ENCODE measurements at places on chromosomes 11 and 22.

- peak; percentile 61 for DNase-seq
Observed at GRCh38 chr22:37282385-37282677, at the start of gene CYTH4. TSS of gene CYTH4 (plus strand) at chr22:37282508. CDS start at chr22:37282570, 62 bp downstream.

GRCh38 chr11:60970369-60970774 lies 1.1 kb upstream of the CD6 start:
- DNase-seq = peak; percentile 77

DNA sequence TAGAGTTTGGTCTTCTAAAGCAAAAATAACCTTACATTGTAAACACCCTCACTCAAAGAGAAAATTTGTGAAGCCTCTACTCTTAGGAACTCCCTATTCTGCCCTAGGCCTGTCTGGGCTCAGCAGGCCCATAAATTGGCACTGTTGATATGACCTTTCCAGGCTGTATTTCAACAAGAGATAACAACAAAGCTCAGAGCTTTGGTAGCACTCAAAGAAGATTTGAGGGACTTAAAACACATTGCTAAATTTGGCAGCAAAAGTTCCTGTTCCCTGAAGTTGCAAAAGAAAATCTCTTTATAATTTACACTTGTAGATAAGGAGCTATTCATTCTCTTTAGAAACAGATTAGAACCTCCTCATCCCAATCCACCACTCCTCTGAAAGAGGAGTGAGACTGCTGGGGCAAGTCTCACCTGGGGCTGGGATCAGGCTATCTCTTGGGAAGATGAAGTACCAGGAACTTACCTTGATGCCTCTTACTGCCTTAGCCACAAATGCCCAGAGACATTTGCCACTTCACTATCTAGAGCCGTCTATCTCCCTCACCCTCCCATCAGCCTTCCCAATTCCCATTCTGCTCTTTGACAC lies 110.4 kb upstream of the AKIP1 start:
- no peak for DNase-seq

DNA sequence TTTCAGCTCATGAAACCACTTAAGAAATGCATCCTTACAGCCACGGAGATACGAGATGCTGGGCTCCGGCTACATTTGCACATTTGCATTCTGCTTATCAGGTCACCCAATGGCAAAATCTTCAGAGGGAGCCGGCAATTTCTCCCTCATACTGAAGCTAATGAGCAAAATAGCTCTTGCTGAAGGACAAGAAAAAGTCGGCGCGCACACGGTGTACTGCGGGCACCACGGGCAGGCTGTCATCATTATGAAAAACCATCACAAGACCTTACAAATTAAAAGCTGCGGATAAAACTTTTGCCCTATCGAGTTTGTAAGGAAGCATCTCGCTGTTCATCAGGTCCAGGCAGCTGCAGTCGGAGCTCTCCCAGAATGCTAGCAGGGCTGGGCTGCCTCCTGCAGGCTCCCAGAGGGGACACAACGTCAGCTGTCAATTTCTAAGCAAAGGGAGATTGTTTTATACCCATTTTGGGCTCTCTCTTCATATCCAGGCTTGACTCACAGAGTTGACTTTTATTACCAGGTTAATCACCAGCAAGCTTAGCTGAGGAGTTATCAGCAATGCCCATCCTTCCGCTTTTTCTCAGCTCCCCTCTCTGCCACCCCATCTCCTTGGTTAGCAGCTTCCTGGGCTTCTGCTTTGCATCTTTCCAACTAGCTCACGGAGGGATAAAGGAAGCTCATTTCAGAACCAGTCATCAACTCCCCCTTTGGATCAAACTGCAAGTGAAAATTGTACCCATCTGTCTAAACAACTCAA lies 375.1 kb downstream of the OPCML start:
- DNase-seq = no peak

- no peak for DNase-seq
Observed at GRCh38 chr22:30754971-30755758, 60.5 kb downstream of the OSBP2 start.

- no peak for DNase-seq
Observed at GRCh38 chr22:27573280-27574001, 228.1 kb downstream of the MN1 start.

DNA sequence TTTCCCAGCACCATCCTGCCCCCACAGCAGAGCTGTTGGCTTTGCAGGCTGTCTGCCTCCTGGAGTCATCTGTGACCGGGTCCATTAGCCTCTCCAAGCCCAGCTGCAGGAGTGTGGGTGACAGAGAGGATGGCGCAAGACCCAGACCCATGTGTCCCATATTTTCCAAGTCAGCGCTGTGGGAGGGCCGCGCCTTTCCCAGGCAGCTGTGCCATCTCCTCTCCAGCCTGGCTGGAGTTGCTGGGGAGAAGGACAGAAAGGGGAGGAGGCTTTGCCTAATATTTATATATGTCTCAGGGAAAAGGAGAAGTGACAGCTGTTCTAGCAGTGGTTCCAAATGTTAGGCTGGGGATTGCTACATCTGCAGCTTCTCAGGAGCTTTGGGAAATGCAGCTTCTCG lies 15.7 kb downstream of the DTX4 start:
- DNase-seq = no peak

- no peak for DNase-seq
Observed at GRCh38 chr11:122085712-122086111, 30.3 kb downstream of the BLID start.

GRCh38 chr22:41530890-41531714 lies 13.2 kb downstream of the POLR3H start:
- DNase-seq = no peak

DNA sequence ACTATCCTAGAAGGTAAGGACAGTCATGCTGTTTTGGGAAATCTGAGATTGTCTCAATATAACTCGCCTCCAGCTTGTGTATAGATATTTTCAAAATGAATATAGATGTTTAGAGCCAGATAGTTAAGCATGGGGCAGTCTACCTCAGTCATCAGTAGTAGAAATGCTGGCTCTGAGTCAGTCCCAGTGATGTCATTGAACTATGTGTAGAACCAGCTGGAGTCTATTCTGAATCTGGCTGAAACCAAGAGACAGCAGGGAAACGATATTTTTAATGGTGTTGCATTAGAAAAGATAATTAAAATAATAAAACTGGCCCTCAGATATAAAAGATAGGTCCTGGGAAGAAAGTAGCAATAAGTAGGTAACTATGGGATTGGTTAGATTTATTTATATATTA lies 25.9 kb downstream of the PIWIL4 start:
- no peak for DNase-seq
